ENCODE measurements at places on chromosomes 3 and 15.

- DNase-seq: no peak
These were observed 1.7 kb upstream of the FAM3D start for GRCh38 chr3:58668247-58668646.

DNA sequence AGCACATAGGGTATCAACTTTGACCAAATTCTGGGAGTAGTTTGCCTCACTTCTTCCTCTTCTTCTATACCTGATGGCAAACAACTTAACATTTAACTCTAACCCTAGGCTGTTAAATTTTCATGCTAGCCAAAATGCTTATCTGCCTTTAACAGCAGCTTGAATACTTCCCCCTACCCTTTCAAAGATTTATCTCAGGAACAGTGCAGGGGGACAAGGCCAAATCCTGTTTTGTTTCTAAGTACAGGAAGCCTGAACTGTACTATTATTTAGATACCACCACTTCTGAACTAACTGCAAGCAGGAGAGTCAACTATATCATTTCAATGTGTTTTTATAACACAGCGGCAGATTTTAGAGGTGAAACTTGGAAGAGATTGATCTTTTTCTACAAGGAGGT is 104.0 kb upstream of the CNTN6 start:
- no peak for DNase-seq

DNA sequence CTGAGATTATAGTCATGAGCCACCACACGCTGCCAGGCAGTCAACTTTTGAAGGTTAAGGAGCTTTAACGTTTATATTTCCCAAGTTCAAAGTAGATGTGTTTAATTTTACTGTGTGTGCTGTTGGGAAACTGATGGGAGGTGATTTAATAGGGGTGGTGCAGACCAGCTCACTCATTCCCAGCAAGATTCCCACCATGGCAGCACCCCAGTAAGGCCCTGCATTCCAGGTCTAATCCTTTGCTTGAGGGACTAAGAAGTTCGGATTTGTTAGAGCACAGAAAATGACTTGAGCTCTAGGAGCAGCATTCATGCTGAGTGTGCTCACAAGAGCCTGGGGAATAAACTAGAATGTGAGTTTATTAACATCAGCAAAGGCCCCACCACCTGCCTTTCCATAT is 25.2 kb downstream of the TSEN2 start:
- DNase-seq: no peak

DNA sequence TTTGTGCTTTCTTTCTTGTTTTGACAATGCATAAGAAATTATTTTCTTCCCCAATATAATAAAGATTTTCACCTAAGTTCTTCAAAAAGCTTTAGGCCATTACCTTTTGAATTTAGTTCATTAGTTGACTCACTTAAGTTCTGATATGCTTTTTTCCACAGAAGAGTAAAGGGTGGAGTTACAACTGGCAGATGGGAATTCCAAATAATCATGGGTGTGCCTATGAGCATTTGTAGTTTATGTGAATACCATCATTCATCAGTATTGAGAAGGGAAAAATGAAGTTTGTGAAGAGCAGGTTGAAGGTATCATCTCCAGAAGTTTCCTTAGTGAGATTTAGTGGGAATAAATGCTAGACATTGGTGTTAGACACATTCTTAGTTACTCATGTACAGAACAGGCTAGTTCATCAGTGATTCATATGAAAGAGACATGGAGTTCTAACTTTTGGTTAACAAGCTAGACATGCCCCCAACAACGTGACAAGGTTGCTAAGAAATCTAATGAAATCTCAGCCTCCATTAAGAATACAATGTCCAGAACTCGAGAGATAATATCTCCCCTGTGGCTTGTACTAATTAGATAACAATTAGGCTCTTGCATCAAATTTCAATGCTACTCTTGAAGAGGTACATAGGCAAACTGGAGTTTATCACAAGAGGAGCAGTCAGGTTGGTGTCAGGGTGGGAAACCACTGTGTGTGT is 16.9 kb upstream of the ALCAM start:
- DNase-seq: no peak

DNA sequence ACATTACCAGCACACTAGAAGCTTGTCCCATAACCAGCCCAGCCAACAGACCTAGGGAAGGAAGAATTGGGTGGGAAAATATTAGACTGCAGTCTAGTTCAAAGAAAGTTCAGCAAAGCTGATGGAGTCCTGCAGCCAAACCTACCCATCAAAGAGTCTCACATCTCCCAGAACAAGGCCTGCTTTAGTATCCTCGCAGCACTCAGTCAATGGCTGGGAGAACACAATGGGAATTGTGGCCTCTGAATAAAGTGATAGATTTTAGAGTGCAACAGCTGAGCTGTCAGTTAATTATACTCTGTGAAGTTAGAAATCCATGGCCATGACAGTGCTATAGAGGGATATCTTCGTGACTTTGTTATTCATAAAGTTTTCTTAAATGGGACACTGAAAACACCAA is 207.2 kb upstream of the NAALADL2 start:
- DNase-seq: no peak

GRCh38 chr15:82880704-82881103 is 71.3 kb downstream of the WHAMM start:
- no peak for DNase-seq

DNA sequence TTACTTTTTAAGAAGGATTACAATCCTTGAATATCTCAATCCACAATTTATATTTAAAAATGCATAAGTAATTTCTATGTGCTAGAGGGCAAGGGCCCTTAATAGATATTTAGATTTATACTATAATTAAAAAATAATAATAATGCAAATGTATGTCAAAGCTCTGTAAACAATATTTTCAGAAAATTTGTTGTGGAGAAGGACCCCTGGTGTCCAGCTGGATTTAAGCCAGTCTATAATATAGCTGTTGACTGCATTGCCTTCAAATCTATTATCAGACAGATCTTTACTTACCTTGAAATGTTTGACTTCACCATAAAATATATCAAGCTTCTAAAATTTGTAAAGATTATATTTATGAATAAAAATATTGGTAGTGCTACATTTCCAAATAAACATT is 65.6 kb downstream of the ZBTB20 start:
- DNase-seq: no peak

DNA sequence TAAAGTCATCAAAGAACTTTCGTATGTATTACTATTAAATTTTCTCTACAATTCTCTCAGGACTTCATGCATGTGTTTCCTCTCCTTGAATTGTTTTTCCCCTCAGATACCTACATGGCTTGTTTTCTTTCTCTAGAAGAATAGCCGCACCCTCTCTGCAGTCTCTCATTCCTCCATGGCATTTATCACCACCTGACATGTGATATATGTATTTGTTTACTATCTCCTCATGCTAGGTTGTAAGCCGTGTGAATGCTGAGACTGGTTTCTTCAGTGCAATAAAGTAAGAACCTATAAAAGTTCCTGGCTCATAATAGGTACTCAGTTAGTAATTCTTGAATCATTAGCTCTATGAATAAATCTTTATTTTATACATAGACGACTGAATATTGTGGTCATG is 149.2 kb downstream of the CNTN4 start:
- no peak for DNase-seq

- DNase-seq: no peak
These were observed 1216.0 kb upstream of the ALCAM start for GRCh38 chr3:104150724-104151123.

- DNase-seq: no peak
These were observed 2.2 kb downstream of the POLG start for GRCh38 chr15:89332446-89332845.

- no peak for DNase-seq
These were observed 84.2 kb upstream of the BHLHE40 start for GRCh38 chr3:4894891-4895530.

DNA sequence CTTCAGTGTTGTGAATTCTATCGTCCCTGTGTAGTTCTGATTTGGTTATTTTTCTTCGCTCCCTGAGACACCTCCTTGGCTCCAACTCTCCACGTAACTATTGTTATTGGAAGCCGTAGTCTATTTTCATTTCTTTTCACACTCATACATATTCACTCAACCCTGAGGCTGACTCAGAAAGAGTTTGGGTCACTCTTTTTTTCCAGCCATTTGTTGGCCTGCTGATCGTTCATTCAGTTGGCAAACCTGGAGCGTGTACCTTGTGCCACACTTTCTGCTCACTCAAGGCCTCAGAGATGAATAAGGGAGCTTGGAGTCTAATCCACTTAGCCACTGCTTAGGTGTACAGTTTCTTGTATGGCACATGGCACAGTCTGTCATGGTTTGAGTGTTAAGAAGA is 22.4 kb downstream of the GYG1 start:
- DNase-seq: no peak

DNA sequence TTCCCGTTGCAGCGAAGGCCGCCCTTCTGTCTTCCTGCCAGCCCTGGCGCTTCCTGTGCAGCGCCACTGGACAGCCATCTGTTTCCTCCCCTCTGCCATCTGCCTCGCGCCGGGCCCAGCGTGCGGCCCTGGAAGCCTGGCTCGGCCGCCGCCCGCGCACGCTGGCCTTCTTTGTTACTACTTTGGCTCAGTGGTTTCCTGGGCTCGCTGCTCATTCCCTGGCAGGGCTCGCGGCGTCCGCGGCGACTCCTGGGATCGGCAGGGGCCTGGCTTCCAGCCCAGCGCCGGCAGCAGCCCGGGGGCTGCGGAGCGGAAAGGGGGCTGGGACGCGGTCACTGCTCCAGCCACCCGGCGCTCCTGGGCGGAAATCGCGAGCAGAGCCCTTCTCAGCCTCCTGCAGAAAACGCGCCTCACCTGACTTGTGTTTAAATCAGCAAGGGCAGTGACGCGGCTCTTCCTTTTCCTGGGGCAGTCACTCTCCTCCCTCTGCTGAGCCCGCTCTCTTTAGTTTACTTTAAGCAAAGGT is 10.0 kb downstream of the CMTM7 start:
- peak; percentile 76 for DNase-seq

- no peak for DNase-seq
These were observed 95.6 kb downstream of the SCAPER start for GRCh38 chr15:76809412-76810103.

DNA sequence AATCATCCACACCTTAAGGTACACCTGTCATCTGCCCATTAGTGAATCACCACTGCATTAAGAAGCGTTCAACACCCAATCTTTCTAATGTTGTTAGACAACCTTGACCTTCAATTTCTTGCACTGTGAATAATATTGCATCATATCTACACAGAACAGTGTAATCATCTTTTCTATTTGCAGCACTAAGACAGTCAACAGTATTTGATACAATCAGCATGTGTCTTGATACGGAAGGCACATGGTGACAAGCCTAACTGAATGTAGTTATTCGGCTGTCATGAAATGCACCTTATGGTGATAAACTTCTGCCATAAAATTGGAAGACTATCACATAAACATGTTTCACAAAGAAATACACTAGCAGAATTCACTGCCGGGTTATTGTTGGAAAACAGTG is 253.9 kb upstream of the THRB start:
- no peak for DNase-seq

GRCh38 chr15:101558221-101558941 is 68.9 kb upstream of the PCSK6 start:
- no peak for DNase-seq

DNA sequence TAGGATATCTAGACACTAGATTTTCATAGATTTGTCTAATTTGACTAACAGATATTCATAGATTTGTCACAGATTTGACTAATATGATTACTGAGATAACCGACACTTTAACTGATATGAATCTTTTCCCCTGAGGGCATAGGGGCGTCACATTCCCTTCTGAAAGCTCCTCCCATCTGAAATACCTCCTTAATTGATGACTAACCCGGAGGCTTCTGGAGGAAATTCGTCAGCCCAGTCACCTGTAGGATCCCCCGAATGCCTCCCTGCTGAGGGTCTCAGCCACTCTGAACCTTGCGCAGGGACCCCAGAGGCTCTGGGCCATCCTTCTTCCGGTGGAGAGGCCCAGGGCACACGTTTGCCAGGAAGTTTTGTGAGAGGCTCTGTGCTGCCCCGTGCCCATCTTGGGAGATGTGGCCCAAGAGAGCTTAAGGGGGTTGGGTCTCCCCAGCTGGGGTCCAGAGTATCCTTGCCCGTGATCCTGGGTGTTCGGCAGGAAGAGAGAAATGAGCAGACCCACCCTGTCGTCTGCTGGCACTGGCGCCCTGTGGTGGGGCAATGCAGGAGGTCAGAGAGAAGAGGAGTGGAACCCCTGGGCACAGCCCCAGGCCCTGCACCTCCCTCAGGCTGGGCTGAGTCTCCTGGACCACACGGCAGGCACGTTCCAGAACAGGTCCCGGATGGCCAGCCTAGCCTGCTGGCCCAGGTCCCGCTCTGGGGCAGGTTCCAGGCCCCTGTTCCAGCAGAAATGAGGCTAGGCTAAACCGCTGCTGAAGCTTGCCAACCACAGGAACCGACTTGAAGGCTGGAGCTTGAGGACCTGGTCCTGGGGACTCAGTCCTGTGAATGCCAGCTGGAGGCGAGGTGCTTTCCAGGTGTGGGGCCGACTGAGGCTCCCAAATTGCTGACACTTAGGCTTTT is 1.7 kb downstream of the PLA2G4D start:
- no peak for DNase-seq

DNA sequence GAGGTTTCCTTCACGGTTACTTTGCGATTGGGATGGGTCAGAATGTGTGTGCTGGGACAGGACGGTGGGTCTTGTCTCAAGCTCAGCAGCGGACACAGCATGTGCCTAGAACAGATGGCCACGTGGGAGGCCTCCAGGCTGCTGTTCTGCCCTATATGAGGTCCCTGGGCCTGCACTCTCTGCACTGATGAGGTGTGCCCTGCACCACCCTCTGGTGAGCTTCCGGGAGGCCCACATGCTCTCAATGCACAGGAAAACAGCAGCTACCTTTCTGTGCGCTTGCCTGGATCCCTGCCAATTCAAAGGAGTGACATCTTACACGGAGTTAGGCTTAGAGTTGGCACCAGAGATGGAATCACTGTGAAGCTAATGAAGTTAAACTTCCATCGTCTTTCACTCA is 59.8 kb downstream of the BOC start:
- DNase-seq: no peak

GRCh38 chr3:50260942-50261441 is 8.0 kb upstream of the SEMA3B start:
- no peak for DNase-seq

- no peak for DNase-seq
These were observed 27.9 kb upstream of the SLC6A1 start for GRCh38 chr3:10964537-10965167.

DNA sequence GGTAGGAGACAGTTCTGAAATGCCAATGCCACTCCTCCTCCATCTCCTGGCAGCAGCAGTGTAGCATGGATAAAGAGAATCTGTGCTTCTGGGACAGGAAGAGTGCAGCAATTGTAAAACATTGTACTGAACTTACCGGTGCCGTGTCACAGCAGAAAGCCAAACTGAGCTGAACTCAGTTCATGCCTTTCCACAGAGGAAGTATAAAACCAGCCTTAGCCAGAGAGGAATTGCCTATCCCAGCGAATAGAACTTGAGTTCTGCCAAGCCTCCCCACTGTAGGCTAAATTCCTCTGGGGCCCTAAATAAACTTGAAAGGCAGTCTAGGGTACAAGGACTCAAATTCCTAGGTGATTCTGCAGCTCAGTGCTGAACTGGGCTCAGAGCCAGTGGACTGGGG is 148.8 kb downstream of the SLC9A9 start:
- no peak for DNase-seq

All from NCI-H2029 treated with DMSO at 0.1 percent for 48 hours (cell line).